ENCODE measurements at places on chromosomes 6 and 20.
A peak's percentile ranks its signal among the peaks of the same experiment; 100 is the strongest.

DNA sequence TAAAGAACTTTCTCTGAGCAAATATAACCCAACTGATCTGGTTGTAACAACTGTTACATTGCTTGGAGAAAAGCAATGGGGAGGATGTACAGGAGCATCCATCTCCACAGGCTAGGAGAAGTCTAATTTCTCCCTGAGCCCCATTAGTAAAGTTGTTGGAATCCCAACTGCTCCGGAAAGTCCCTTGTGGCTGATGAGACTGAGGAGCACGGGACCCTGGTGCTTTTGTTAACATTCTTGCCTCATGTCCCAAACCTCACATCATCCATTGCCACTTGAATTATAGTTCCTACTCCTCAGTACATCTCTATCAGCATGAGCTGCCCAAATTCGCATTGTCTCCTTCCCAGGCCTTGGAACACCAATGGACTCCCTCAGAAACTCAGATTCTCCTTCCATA lies 260.6 kb upstream of the BMP2 start:
- DNase-seq, result no peak

DNA sequence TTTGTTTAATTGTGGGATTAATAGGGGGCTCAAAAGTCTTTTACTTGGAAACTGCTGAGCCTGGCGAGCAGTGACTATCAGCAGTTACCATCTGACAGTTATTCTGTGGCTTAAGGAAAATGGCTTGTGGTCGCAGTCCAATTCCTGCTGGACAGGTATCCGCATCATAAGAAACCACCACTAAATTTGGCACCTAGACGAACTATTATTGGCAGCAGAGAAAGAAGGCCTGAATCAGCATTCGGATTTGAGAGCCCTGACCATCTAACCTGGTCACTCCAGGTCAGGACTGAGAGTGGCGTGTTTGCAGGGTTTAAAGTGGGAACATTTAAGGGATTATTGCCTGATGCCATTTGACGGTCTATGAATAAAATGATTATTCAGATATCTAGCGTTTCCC lies 146.4 kb downstream of the RPS12 start:
- DNase-seq, result no peak

DNA sequence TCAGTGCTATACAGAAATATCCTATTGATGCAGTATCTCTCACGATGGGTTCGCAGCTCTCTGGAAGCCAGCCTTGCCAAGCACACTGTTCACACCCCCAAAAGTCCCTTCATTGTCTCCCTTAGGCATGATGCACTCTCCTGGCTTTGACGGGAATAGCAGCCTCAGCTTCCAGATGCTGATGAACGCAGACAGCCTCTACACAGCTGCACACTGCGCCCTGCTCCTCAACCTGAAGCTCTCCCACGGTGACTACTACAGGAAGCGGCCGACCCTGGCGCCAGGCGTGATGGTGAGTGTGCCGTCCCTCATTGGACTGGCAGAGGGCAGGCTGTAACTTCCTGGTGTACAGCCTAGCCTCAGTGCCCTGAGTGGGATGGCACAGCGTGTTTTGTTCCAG lies 60.0 kb upstream of the PBOV1 start:
- DNase-seq, result peak; percentile 56

- no peak for DNase-seq
Measured at GRCh38 chr20:59756241-59756640, 151.9 kb downstream of the PHACTR3 start.

DNA sequence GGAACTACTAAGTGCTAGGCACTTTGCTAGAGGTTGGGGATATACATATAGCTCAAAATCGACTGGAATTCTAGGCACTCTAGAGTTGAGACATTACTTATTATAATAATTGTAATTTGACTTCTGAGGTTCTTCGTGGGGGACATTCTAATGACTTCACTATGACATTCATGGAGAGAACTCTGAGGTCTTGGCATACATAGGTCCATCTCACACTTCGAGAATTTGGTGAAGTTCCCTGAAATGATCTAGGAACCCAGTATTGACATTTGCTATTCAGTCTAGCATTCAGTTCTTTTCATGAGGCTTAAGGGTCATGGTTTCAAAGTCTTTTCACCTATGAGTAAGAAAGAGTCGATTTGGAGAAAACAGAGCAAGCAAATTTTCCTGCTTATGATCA lies 446.6 kb upstream of the JAG1 start:
- no peak for DNase-seq

DNA sequence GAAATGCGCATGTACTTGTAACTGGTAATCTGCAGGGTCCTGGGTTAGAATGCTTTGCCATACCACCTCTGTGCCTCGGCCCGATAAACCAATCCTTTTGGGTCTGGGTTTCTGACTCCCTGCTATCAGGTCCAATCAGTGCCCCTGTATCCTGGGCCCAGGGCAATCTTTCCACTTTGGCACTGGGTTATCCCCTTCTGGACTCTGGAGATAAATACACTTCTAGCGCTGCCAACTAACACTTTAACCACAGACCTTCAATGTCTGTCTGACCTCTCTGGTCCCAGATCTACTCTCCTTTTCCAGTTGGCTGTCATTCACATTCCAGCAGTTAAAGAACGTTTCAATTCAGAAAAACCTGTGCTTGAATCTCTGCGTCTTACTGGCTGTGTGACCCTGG lies 55.3 kb downstream of the DNAAF9 start:
- no peak for DNase-seq

DNA sequence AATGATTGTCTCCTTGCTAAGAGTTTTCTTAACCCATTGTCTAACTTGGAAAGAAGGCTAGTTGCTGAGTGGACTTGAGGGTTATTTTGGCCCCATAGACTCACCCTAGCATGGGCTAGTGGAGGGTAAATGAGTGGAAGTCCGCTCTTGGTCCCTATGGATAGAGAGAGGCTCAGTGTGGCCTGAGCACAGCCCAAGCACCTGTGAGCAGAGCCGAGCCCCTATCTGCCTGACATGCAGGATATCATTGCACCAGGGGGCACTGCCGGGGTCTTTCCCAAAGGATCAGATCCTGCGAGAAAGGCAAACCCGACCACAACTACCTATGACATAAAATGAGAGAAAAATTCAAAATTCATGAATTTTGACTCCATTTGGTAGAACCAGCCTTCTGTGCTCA lies 70.6 kb upstream of the GGTLC1 start:
- no peak for DNase-seq

DNA sequence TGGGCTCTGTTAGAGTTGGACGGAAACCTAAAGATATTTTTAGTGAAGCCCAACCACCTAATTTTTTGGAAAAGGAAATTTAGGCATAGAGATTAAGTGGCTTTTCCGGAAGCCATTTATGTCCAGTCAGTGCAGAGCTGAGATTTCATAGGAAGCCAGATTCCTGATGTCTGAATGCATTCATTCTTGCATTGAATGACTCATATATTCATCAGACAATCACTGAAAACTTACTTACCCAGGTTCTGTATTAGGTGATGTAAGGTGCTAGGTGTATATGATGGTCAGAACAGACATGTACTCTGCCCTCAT lies 4.1 kb downstream of the SH3BGRL2 start:
- no peak for DNase-seq

DNA sequence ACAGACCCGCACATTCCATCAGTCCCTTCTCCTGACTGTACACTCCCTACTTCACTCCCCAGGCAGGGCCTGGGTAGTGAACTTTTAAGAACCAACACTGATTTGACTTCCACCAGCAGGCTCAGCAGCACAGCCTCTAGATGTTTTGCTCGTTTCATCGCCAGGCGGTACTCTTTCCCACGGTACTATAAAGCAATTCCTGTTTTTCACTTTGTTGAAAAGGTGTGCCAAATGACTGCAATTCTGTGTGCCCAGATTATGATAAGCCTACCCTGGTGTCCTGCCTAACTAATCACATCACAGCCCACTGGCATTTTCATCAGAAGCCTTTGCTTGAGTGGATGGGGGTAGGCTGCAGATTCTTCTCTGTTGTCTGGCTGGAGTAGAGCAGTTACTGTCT lies 12.9 kb upstream of the WTAP start:
- no peak for DNase-seq

GRCh38 chr20:14951707-14952418 lies 614.5 kb upstream of the FLRT3 start:
- no peak for DNase-seq

- DNase-seq, result no peak
Measured at GRCh38 chr20:63553933-63554290, at the start of gene FNDC11. Gene FNDC11 (plus strand): TSS chr20:63554159. CDS start chr20:63555664, 1,505 bp downstream.

- DNase-seq, result no peak
Measured at GRCh38 chr6:42429042-42429585, 22.6 kb downstream of the TRERF1 start.

GRCh38 chr6:10409233-10409721 lies 5.6 kb downstream of the TFAP2A start:
- no peak for DNase-seq

- DNase-seq, result no peak
Measured at GRCh38 chr6:11748591-11749210, 29.9 kb downstream of the ADTRP start.

- no peak for DNase-seq
Measured at GRCh38 chr20:1806456-1806855, 88.8 kb upstream of the SIRPA start.
